ENCODE measurements at places on chromosomes 2 and 18. TPM values are rescaled to one million over a fixed set of nuclear protein-coding genes. Genes with fewer than 3 reads are reported as not detected.
A peak's percentile ranks its signal among the peaks of the same experiment; 100 is the strongest.

Gene MPP4
- not detected for total RNA-seq

Gene NTSR2
- total RNA-seq: not detected

Gene GKN2
- not detected for total RNA-seq

Gene GPBAR1
- total RNA-seq: 1.1 TPM

Gene ERICH2
- total RNA-seq: not detected

Gene CHRNG
- total RNA-seq: not detected

Gene TRIP12
- 180 TPM for total RNA-seq

Gene G6PC2
- 0.11 TPM for total RNA-seq

Gene MTERF4
- 20.2 TPM for total RNA-seq

DNA sequence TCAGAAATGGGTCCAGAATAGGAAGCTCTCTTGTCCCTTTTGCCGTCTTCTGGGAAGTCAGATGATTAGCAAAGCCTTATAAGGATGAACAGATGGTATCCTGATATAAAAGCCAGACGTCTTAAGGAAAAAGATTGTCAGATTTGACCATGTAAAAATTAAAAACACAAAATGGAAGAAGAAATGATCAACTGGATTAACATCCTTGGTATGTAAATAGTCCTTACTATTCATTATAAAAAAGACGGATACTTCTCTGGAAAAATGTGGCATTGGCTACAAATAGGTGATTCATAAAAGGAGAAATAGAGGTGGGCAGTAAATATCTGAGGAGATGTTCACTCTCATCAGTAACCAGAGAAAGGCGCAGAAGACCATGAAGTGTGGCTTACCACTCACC, 33.7 kb upstream of the SCLY start:
- no peaks in the 10 kb centered on the region for H3K27me3 ChIP-seq
- peaks cover 14% of the 10 kb centered on the region for H3K36me3 ChIP-seq
- no peak for DNase-seq
- no peak overlapping the region for H3K4me3 ChIP-seq
- no peaks in the 10 kb centered on the region for H3K4me1 ChIP-seq
- no peak overlapping the region for H3K27ac ChIP-seq

DNA sequence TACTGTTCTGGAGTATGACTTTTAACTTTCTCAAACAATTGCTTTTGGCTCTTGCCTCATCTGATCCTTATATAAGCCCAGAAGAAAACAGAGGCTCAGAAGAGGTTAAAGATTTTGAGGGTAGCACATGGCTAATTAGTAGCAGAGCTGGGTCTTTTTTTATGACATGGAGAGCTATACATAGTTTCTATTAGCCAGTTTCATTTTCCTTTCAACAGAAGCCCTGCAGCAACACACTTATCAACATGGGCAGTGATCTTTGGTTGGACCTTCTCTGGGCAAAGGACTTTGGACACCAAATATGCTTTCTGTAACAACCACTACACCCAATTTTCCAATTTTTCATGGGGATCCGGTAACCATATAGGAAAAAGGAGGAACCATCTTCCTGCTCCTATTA, 64.9 kb downstream of the NCKAP5 start:
- no peak overlapping the region for H3K4me3 ChIP-seq
- H3K27ac ChIP-seq: no peak overlapping the region
- DNase-seq: no peak
- H3K4me1 ChIP-seq: no peaks in the 10 kb centered on the region
- H3K27me3 ChIP-seq: no peaks in the 10 kb centered on the region
- H3K36me3 ChIP-seq: no peaks in the 10 kb centered on the region

DNA sequence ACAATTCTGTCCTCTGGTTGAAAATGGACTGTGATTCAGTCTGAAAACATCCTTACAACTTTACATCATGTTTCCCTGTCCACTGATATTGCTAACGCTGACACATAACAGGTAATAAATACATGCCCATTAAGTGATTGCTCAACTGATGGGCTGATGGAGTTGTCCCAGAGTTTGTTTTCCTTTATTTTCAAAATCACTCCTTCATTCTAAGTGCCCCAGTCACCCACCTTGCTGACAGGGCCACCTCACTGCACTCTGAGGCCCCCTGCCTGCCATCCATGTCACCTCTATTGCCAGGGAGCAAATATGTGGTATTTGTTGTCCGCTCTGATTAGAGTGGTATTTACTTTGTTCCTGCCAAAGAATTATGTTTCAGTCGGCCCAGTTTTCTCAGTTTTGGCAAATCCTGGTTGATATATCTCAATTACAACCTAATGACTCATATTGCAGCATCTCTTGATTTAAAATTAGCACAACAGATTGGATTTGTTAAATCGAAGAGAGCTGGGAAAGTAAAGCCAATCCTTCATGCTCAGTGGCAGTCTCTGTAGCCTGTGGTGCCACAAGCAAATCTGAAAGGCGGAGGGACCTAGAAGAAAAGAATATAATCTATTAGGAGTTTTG, 105.1 kb downstream of the RDH14 start:
- H3K36me3 ChIP-seq: no peaks in the 10 kb centered on the region
- DNase-seq: no peak
- H3K4me3 ChIP-seq: no peak overlapping the region
- no peaks in the 10 kb centered on the region for H3K4me1 ChIP-seq
- H3K27me3 ChIP-seq: no peaks in the 10 kb centered on the region
- no peak overlapping the region for H3K27ac ChIP-seq

DNA sequence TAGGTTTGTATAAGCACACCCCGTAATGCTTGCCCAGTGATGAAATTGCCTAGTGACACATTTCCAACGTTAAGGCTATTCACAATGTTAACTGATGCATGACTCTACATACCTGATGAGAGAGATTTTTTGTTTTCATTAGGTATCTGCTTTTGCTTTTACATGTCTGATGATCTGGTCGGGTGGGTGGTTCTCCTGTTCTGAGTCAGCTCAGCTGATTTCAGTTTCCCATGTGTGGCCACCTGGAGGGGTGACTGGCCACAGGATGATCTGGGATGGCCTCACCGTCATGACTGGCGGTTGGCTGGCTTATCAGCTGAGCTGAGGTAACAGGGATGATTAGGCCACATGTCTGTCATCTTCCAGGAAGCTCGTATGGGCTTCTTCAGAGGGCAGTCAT, 33.8 kb upstream of the ACYP2 start:
- H3K4me3 ChIP-seq: no peak overlapping the region
- no peaks in the 10 kb centered on the region for H3K27me3 ChIP-seq
- no peak overlapping the region for H3K27ac ChIP-seq
- DNase-seq: no peak
- no peaks in the 10 kb centered on the region for H3K36me3 ChIP-seq

- H3K4me1 ChIP-seq: no peaks in the 10 kb centered on the region
- peak; percentile 60 for DNase-seq
- H3K36me3 ChIP-seq: no peaks in the 10 kb centered on the region
- H3K4me3 ChIP-seq: peak overlapping the region; percentile 44
- H3K27me3 ChIP-seq: no peaks in the 10 kb centered on the region
These were observed 912 bp upstream of the FBXO11 start for GRCh38 chr2:47907039-47907781.
